CD4-positive, alpha-beta T cell treated with Interferon alpha-2 for 1 hour (primary cell): ENCODE measurements at places on chromosomes 12 and 14.

- DNase-seq: no peak
Measured at GRCh38 chr14:24833385-24833784, 199.4 kb upstream of the GZMB start.

DNA sequence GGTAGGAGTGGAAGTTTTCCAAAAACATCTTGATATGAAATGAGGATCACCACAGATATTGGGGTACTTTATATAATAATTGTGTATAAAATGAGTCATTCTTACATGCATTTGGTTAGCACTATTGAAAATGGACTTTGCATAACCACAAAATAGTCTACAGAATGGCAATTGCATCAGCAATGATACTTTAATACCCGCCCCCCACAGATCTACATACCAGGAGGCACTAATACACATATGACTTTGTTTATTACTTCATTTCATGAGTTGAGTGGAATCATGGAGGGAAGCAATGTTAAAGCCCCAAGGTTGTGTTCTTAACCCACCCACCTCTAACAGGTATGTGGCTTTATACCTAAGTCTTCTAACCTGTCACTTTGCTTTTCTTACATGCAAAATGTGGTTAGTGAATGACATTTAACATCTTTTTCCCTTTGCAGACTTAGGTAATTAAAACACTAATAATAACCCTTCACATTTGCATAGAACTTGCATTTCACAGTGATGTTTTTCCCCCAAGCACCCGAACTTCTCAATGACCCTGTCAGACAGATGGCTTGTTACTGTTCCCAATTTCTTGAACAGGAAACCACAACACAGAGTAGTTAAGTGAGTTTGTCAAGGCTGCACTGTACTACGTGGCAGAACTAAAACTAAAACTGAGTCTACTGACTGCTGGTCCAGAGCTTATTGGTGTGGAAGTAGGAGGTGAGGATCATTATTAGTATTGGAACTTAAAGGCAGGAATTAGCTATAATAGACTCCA is 101.9 kb downstream of the NPAS3 start:
- DNase-seq: no peak

DNA sequence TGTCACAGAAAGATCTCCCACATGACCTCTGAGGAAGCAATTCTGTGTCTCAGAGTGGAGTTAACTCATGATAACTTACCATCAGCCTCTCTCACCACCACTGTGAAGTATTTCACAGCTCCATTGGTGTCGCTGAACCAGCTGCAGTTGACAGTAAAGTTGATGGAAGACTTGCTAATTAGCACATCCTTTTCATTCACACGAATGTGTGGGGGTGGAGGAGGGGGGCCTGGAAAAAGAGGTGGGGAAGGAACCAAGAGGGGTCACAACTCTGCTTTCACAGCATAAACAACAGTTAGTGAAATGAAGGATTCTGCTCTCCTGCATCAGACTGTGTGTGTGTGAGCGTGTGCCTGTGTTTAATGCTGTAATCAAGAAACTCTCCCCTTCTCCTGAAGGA is 82.1 kb downstream of the PTPRB start:
- DNase-seq: no peak

DNA sequence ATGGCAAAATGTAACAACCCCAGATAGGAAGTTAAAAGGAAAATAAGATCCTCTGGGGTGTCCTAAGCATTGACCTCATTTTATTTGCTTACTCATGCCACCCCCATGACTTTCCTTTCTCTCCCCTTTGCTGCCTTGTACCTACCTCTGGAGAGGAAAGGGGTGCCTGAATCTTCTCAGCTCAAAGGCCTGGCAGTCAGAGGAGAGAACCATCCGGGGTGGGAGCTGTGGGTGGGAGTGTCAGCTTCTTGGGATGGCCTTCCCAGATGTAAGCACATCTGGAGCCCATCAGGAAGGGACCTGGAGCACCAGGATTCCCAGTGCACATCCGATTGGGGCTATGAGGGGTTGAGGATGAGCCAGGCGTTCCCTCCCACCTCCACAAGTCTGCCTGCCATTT is 5.2 kb upstream of the ITGA5 start:
- DNase-seq: no peak

- no peak for DNase-seq
Measured at GRCh38 chr12:75917083-75917482, 114.5 kb downstream of the PHLDA1 start.
